ENCODE measurements at places on chromosomes 6 and 20. TPM values are rescaled to one million over a fixed set of nuclear protein-coding genes. Genes with fewer than 3 reads are reported as not detected.

C6orf52 gene
- total RNA-seq: not detected

MROH8 gene
- total RNA-seq: 0.55 TPM

ANKRD66 gene
- not detected for total RNA-seq

SLC17A3 gene
- not detected for total RNA-seq

C6orf141 gene
- 36.8 TPM for total RNA-seq

ZNF831 gene
- not detected for total RNA-seq

PBOV1 gene
- total RNA-seq: not detected

TNFAIP3 gene
- 1.2 TPM for total RNA-seq

ENPP3 gene
- not detected for total RNA-seq

ESR1 gene
- not detected for total RNA-seq

RREB1 gene
- 23.9 TPM for total RNA-seq

TSPO2 gene
- total RNA-seq: not detected

METTL24 gene
- not detected for total RNA-seq

SRMS gene
- not detected for total RNA-seq

CST8 gene
- not detected for total RNA-seq

MYT1 gene
- 2.8 TPM for total RNA-seq

HCRTR2 gene
- total RNA-seq: not detected

GMPR gene
- total RNA-seq: 0.55 TPM

RPS10 gene
- 3,132 TPM for total RNA-seq

SLC17A2 gene
- not detected for total RNA-seq

MAS1 gene
- total RNA-seq: not detected

MATN4 gene
- total RNA-seq: 0.13 TPM

PCK1 gene
- total RNA-seq: 0.94 TPM

RPS6KA2 gene
- 3.4 TPM for total RNA-seq

ADGRB3 gene
- total RNA-seq: not detected
